Activated naive CD8-positive, alpha-beta T cell treated with anti-CD3 and anti-CD28 coated beads, Interleukin-2, amount 10 ng/mL, durations not matched to agents 7 days and 5 days (primary cell): ENCODE measurements at places on chromosomes 11 and 22. TPM values are rescaled to one million over a fixed set of nuclear protein-coding genes. Genes with fewer than 3 reads are reported as not detected.

APOL3 gene
- total RNA-seq, result 159 TPM

MPPED1 gene
- not detected for total RNA-seq

OR4A16 gene
- not detected for total RNA-seq

ABCC8 gene
- total RNA-seq, result not detected

AQP11 gene
- total RNA-seq, result 0.48 TPM

CST6 gene
- total RNA-seq, result not detected

CCDC188 gene
- 0.51 TPM for total RNA-seq

LRRC56 gene
- total RNA-seq, result 4.7 TPM

OR4C16 gene
- total RNA-seq, result not detected

DNA sequence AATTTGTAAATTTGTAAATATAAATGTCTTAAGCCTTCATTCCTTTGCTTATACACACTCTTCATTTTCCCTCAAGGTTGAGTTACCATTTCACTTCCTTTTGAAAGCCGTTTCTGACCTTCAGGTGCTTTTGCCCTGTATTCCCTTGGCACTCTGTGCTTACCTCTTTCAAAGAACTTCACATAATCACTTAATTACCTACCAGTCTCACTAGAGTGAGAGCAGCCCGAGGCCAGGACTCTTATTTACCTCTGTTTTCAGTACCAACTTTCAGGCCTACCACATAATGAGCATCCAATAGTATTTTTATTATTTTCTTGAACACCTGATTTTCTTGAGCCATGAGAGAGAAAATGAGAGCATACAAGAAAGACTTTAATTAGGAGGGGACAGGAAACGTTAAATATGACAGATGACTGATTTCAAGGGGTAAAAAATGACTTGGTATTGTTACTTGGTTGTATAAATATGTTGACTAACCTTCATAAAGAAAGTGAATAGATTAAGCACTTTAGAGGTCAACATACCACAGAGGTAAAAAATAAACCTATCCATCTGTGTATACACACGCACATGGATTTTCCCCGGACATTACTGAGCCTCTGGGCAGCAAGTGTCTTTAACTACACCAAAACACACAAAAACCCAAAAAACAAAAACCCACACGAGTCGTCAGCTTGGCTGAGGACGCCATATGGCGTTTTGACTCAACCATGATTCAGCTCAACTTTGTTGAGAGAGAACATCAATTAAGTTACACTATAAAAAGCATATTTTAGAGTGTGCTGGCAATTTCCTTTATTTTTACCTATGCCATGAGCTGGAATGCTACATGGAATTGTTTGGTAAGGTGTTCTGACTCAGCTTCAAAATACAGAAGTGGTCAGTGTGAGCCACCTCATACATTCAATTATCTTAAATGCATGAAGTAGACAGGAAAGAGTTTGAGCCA, 7.6 kb downstream of the ATXN10 start:
- no peak overlapping the region for H3K27ac ChIP-seq
- DNase-seq, result no peak
- peaks cover 14% of the 10 kb centered on the region for H3K4me1 ChIP-seq
- peaks cover 8% of the 10 kb centered on the region for H3K36me3 ChIP-seq
- no peak overlapping the region for H3K4me3 ChIP-seq

GRCh38 chr11:21892736-21893564, 299.9 kb upstream of the ANO5 start:
- no peaks in the 10 kb centered on the region for H3K27me3 ChIP-seq
- no peak overlapping the region for H3K27ac ChIP-seq
- no peaks in the 10 kb centered on the region for H3K4me1 ChIP-seq
- H3K36me3 ChIP-seq, result no peaks in the 10 kb centered on the region
- no peak overlapping the region for H3K4me3 ChIP-seq
- no peak for DNase-seq

DNA sequence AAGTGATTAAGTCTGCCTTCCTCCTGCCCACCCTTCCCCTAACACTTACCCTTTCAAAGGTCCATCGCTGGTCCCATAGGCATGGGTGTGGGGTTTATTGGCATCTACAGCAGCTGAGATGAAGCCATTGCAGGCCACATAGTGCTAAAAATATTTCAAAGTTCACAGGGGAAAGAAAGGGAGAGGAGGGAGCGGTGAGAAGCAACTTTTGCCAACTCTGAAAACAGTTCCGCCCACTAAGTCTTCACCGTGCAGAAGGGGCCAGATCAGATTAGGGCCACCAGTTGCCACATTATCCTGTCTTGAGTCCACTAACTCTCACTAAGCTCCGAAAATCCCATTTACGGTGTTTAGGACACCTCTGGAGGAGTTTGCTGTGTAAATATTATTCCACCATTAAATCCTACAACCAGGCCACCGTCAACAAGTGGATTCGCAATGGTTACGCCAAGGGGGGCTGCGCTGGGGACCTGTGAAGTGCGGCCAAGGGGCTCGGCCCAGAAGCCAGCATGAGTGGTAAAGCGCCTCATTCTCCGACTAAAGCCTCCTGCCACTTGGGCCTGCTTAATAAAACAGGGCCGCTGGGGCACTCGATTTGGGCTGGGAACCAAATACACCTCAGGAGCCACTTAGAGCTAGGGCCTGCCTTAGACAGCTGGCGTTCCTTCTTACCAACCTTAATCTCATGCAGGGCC, 534.9 kb downstream of the MIAT start:
- H3K27ac ChIP-seq, result no peak overlapping the region
- H3K27me3 ChIP-seq, result no peaks in the 10 kb centered on the region
- no peak overlapping the region for H3K4me3 ChIP-seq
- no peaks in the 10 kb centered on the region for H3K4me1 ChIP-seq
- no peaks in the 10 kb centered on the region for H3K36me3 ChIP-seq

GRCh38 chr11:69251639-69252489, 42.1 kb upstream of the MYEOV start:
- no peak for DNase-seq
- no peak overlapping the region for H3K27ac ChIP-seq
- peaks cover 7% of the 10 kb centered on the region for H3K27me3 ChIP-seq
- no peaks in the 10 kb centered on the region for H3K4me1 ChIP-seq

DNA sequence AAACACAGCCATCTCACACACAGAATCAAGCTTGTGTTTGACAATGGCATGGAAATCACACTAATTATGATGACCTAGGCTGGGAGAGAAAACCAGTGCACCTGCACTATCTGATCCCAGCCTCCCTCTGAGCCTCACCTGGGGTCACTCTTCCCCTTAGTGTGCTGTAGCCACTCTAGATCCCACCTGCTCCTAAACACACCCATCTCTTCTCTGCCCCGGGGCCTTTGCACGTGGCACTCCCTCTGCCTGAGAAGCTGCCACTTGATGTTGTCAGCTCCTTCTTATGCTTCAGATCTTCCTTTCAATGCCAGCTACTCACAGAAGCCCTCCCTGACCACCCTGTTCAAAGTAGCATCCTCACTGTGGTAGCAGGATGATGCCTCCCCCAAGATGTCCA, 42.9 kb upstream of the NFAM1 start:
- peaks cover 20% of the 10 kb centered on the region for H3K27me3 ChIP-seq
- H3K36me3 ChIP-seq, result no peaks in the 10 kb centered on the region
- no peak for DNase-seq

DNA sequence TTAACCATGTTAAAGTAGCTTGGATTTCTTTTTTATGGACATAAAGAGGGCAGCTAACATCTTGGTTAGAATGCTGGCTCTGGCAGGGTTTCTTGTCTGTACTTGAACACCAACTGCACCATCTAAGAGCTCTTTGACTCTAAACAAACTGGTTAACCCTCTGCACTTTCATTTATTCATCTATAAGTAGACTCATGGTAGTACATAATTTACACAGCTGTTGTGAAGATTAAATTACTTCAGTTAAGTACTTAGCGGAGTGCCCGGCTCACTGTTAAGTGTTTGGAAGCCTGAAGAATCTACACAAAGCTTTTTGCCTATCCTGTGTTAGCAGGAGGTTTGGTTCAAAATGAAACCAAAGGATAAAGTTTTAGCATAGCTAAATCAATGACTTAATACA, 846.2 kb upstream of the API5 start:
- no peaks in the 10 kb centered on the region for H3K4me1 ChIP-seq
- H3K36me3 ChIP-seq, result no peaks in the 10 kb centered on the region
- no peaks in the 10 kb centered on the region for H3K27me3 ChIP-seq
- H3K27ac ChIP-seq, result no peak overlapping the region

DNA sequence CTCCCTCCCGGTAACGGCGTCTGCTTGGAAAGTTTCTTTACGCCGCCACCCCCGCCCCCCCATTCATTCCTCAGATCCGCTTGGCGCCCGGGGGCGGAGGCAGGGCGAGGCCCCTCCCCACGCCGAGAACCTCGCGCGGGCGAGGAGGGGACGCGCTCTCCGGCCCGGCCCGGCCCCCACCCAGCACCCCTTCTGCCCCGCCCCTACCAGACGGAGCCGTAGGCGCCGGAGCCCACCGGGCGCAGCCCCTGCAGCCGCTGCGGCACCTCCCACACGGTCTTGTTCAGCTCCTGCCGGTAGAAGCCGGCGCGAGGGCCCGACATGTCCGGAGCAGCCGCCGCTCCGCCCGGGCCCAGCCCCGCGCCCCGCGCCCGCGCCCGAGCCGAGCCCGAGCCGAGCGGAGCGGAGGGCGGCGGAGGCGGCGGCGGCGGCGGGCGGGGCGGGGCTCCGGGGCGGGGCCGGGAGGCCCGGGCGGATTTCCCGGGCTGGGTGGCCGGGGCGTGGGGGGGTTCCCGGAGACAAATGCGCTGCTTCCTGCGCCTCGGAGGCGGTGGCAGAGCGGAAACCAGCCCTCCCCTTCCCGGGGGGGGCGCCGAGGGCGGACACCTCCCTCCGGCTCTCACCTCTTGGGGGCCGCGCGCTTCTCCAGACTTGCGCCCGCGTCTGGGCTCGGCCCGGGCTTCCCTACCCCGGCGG, at the start of gene MAPK11:
Gene MAPK11, minus strand, starts transcription at position 411 of the 696 bp plus-strand sequence. Its CDS starts 88 bp downstream, at position 323.
- peaks cover 10% of the 10 kb centered on the region for H3K4me1 ChIP-seq
- peaks cover 4% of the 10 kb centered on the region for H3K27me3 ChIP-seq
- H3K4me3 ChIP-seq, result peak within 1 kb of the TSS; percentile 76

GRCh38 chr11:72378704-72379383, 55.5 kb downstream of the CLPB start:
- no peak overlapping the region for H3K27ac ChIP-seq
- DNase-seq, result no peak
- no peaks in the 10 kb centered on the region for H3K4me1 ChIP-seq
- no peaks in the 10 kb centered on the region for H3K27me3 ChIP-seq
- H3K4me3 ChIP-seq, result no peak overlapping the region

DNA sequence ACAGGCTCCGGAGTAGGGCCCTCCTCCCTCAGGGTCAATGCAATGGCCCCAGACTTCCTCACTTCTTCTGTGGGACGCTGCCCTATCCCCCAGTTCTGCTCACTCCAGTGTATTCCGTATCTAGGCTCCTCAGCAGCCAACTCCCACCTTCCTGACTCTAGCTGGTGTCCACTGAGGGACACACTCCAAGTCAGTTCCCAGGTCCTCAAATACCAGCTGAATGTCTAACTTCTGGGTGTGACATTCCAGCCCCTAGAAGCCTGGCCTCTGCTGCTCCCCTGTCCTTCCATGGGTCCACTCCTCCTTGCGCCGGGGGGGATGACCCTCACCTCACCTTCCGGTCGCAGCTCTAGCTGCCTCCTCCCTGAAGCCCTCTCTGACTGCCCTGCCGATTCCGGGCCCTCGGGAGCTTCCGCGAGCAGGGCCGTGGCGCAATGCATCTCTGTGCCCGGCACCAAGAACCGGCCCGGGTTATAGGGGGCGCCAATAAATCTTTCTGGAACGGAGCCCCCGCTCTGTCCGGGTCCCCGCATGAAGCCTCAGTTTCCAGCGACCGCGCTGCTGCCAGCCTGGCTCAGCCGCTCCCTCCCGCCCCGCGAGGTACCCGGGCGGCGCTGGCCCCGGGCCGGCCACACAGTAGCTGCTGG, 15.4 kb downstream of the BAD start:
- H3K4me3 ChIP-seq, result peak overlapping the region; percentile 96
- H3K36me3 ChIP-seq, result peaks cover 6% of the 10 kb centered on the region
- H3K4me1 ChIP-seq, result peaks cover 23% of the 10 kb centered on the region
- peak overlapping the region; percentile 96 for H3K27ac ChIP-seq

- H3K4me1 ChIP-seq, result peaks cover 2% of the 10 kb centered on the region
- no peak overlapping the region for H3K4me3 ChIP-seq
- DNase-seq, result no peak
- H3K27me3 ChIP-seq, result peaks cover 56% of the 10 kb centered on the region
- no peak overlapping the region for H3K27ac ChIP-seq
Observed at GRCh38 chr11:20208622-20209111, 48.4 kb upstream of the DBX1 start.

GRCh38 chr22:42033263-42034181, 34.9 kb downstream of the WBP2NL start:
- no peak overlapping the region for H3K27ac ChIP-seq
- no peak for DNase-seq
- peaks cover 11% of the 10 kb centered on the region for H3K36me3 ChIP-seq
- peaks cover 11% of the 10 kb centered on the region for H3K4me1 ChIP-seq
- H3K4me3 ChIP-seq, result no peak overlapping the region

DNA sequence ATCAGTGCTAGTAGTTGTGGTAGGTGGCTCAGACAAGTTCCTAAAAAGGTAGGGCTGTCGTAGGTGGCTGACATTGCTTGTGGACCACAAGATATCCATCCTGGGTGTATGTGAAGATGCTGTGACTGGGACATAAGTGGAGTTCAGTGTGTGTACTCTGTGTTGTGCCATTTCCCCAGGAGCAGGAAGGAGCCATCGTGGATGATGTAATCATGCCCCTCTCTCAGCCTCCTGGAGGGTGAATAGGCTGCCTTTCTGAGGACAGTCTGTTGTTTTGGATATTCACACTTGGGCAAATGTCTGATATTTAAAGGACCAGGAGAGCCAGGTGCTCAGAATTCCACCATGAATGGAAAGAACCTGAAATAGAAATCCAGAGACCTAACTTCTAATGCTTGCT, 2.7 kb downstream of the HEPHL1 start:
- no peaks in the 10 kb centered on the region for H3K4me1 ChIP-seq
- peaks cover 1% of the 10 kb centered on the region for H3K27me3 ChIP-seq
- H3K27ac ChIP-seq, result no peak overlapping the region
- H3K36me3 ChIP-seq, result no peaks in the 10 kb centered on the region
- no peak overlapping the region for H3K4me3 ChIP-seq
- DNase-seq, result no peak

GRCh38 chr11:10646681-10647355, 46.7 kb downstream of the IRAG1 start:
- H3K27me3 ChIP-seq, result peaks cover 3% of the 10 kb centered on the region
- peaks cover 9% of the 10 kb centered on the region for H3K4me1 ChIP-seq
- no peaks in the 10 kb centered on the region for H3K36me3 ChIP-seq
- H3K4me3 ChIP-seq, result no peak overlapping the region
- no peak for DNase-seq

DNA sequence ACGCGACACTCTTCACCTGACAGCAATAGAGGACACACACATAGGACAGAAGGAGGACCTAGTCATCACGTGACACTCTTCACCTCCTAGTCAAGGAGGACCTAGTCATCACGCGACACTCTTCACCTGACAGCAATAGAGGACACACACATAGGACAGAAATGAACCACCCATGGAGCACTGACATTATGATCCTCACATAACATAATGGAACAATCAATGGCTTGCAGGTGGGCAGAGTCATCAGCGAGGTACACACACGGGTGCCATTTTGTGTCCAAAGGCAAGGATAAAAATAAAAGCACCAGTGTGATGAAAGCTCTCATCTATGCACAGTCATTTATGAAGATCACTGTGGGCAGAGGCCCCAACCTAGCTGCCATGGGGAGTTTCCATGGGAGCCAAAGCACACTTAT, 354.7 kb downstream of the LARGE1 start:
- DNase-seq, result no peak
- no peaks in the 10 kb centered on the region for H3K36me3 ChIP-seq
- no peak overlapping the region for H3K4me3 ChIP-seq
- peaks cover 2% of the 10 kb centered on the region for H3K4me1 ChIP-seq
- no peak overlapping the region for H3K27ac ChIP-seq

- no peak for DNase-seq
- H3K4me3 ChIP-seq, result no peak overlapping the region
- H3K27ac ChIP-seq, result no peak overlapping the region
Observed at GRCh38 chr11:70914496-70914895, 337.9 kb downstream of the SHANK2 start.
